ENCODE measurements at places on chromosomes 1 and 21. TPM values are rescaled to one million over a fixed set of nuclear protein-coding genes. Genes with fewer than 3 reads are reported as not detected.
A peak's percentile ranks its signal among the peaks of the same experiment; 100 is the strongest.

GRCh38 chr1:198763298-198763714 lies 124.5 kb downstream of the PTPRC start:
- DNase-seq = no peak

DNA sequence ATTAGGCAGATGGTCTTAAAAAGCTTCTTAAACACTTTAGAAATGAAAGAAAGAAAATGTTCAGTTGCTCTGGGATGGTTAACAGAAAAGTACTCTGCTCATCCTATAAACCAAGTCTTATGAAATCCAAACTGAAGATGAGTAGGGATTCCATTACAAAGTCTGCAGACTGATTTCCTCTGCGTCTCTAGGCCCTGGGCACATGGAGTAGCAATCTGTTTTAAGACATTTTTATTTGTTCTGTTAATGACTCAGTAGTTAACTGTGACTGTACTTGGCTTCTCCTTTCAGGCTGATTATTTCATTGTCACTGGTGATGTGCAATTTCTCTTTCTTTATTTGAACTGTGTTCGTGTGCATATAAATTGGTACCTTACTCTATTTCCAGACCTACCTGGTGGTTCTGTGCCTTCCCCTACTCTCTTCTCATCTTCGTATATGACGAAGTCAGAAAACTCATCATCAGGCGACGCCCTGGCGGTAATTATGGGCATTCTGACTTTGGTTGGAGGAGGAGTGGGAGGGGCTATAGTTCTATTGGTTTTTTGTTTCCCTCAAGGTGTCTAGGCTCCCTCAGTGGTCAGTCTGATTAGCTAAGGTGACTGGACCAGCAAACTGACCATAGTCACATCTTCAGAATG lies 30.6 kb downstream of the ATP1A1 start:
- no peak for DNase-seq

DNA sequence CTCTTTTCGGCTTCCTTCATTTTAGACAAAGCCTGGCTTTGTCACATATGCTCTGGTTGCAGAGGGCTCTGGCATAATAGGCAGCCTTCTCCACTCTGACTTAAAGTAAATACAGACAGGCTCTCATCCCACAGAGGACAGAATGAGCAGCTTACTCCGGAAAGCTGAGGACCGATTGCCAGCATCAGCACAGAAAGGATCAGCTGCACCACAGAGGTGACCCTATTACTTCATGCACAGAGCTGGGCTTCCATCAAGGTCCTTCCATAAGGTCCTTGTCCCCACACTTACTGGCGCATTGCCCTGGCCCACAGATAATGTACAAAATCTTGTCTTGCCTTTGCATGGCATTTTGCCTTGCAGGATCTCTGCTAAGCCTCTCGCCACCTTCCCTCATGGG lies 67.6 kb downstream of the SEC16B start:
- DNase-seq = no peak

- DNase-seq = no peak
These were observed 61.8 kb upstream of the DNAH14 start for GRCh38 chr1:224867715-224868114.

DNA sequence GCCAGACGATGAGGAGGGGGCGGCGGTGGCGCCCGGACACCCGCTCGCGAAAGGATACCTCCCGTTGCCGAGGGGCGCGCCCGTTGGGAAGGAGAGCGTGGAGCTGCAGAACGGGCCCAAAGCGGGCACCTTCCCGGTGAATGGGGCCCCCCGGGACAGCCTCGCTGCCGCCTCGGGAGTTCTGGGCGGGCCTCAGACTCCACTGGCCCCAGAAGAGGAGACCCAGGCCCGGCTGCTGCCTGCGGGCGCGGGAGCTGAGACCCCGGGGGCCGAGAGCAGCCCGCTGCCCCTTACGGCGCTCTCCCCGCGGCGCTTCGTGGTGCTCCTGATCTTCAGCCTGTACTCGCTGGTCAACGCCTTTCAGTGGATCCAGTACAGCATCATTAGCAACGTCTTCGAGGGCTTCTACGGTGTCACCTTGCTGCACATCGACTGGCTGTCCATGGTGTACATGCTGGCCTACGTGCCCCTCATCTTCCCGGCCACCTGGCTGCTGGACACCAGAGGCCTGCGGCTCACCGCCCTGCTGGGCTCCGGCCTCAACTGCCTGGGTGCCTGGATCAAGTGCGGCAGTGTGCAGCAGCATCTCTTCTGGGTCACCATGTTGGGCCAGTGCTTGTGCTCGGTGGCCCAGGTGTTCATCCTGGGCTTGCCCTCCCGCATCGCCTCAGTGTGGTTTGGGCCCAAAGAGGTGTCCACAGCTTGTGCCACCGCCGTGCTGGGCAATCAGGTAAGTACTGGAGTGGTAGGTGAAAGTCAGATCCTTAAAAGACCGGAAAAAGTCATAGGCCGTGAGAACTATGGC lies 588 bp downstream of the FLVCR1 start:
- DNase-seq = peak; percentile 30

GRCh38 chr1:4161366-4162006 lies 261.4 kb upstream of the C1orf174 start:
- DNase-seq = no peak

LCE2C gene
- total RNA-seq = not detected

- DNase-seq = no peak
These were observed 17.0 kb upstream of the IGSF21 start for GRCh38 chr1:18090636-18091035.

DNA sequence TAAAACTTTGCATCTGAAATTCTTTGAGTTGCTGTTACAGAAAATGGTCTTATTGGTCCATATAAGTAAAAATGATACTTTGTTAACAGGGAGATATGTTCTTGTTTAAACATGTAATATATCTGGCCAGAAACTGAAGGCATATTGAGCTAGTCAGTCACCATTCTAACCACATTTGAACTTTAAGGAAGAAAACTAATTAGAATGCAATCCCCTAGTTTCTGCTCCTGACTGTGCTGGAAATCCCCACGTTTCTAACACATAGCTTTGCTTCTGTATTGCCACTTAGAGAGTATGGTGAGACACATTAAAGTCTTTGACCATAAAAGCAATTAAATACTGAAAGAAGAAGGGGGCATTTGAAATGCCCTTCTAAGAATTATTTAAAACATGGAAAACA lies 32.1 kb upstream of the HIVEP3 start:
- DNase-seq = no peak

GRCh38 chr1:40595623-40596022 lies 64.2 kb downstream of the ZNF684 start:
- no peak for DNase-seq

DNA sequence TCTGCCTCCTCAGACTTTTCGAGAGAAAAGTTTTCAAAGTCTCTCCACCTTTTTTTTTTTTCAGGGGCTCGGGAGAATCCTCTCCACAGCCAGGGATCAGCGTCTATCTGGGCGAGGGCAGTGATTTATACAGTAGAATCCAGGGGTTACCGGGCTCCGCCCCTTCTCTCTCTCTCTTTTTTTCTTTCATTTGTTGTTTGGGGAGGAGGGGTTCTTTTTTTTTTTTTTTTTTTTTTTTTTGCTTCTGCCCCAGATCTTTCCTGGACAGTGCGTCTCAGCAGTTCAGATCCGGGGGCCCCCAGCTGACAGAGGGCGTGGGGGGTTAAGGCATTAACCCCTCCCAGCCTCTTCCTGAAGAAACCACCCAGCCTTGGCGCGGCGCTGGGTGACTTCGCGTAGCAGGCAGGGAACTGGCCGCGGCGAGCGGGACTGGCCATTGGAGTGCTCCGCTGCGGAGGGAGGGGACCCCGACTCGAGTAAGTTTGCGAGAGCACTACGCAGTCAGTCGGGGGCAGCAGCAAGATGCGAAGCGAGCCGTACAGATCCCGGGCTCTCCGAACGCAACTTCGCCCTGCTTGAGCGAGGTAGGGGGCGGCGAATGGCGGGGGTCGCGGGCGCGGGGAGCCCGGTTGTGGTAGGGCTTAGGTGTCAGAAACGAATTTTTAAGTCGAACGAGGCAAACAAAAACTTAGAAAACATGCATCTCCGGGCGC lies at the start of gene S1PR1:
TSS of gene S1PR1 (plus strand) at position 504 of the 713 bp plus-strand sequence. CDS start 1,966 bp downstream, outside the sequence.
- DNase-seq = peak; percentile 56

- no peak for DNase-seq
These were observed 40.2 kb downstream of the STX6 start for GRCh38 chr1:180982422-180982821.

All from progenitor cell of endocrine pancreas (in vitro differentiated cells).